Large intestine (tissue), 12 donors: ENCODE measurements at places on chromosomes 1 and 21. TPM values are rescaled to one million over a fixed set of nuclear protein-coding genes. Genes with fewer than 3 reads are reported as not detected.

DNA sequence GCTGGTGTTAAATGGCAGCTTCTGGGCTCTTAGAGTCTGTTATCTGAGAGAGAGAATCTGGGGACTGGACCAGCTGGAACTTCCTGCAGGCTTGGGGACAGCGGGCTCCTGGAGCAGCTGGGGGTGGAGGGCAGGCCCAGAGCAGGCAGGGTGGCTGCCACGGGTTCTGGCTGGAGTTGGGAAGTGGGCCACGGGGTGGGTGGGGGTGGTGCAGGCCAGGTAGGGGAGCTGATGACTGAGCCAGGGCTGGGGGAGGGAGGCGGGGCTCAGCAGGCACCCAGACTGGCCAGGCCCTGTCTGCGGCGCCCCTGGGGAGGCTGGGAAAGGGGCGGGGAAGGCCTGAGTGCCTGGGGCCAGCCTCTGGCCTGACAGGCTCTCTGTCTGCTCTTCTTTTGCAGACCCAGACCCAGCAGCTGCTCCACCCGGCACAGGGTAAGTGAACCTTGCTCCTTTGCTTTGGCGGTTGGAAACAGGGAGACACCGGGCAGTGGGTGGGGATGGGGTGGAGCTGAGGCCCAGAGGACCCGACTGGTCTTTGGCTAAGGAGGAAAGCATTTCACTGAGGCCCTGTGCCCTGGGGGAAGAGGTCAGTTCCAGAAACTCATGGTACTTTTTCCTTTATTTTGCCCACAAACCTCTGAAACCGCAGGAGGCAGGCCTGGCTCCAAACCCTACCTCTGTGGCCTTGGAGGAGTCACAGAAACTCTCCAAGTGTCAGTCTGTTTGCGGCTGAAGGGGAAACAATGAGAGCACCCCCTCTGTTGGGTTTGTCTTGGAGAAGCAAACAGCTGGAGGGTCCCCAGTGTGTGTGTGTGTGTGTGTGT lies 48.8 kb downstream of the ARHGEF10L start:
- peaks cover 72% of the 10 kb centered on the region for H3K4me1 ChIP-seq
- peak overlapping the region; percentile 22 for H3K4me3 ChIP-seq
- peak; percentile 96 for DNase-seq

The RNU1-4 gene
- 3.2 TPM for polyA plus RNA-seq

- no peak overlapping the region for H3K4me3 ChIP-seq
- H3K36me3 ChIP-seq, result no peaks in the 10 kb centered on the region
- DNase-seq, result no peak
- no peaks in the 10 kb centered on the region for H3K4me1 ChIP-seq
These were observed 24.4 kb downstream of the LHX4 start for GRCh38 chr1:180254496-180254819.

DNA sequence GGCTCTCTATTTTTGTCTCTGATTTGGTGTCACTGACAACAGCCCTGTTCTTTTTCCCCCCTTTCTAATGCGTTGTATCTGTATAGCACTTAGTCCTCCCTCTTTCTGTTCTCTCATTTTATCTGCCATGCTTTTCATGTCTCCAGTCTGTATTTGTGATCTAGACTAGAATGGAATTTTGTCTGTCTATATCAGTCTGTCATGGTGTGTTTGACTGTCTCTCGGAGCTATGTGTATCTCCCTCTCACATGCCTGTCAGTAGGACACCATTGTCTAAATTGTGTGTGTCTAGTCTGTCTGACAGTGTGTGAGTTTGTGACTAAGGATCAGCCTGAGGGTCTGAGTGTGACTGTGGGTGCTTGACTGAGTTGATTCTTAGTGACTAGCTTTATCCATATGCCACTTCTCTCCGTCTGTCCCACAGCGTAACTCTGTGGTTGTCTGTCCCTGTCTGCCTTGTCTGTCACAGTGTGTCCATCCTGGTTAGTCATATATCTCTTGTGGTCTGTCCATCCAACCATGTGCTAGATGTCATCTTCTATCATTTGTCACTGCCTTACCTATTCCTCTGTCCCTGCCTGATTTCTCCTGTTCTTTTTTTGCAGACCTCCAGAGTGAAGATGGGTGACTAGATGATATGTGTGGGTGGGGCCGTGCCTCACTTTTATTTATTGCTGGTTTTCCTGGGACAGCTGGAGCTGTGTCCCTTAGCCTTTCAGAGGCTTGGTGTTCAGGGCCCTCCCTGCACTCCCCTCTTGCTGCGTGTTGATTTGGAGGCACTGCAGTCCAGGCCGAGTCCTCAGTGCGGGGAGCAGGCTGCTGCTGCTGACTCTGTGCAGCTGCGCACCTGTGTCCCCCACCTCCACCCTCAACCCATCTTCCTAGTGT lies 1.4 kb upstream of the B4GALT2 start:
- peaks cover 31% of the 10 kb centered on the region for H3K36me3 ChIP-seq
- DNase-seq, result no peak
- H3K27me3 ChIP-seq, result no peaks in the 10 kb centered on the region
- no peak overlapping the region for H3K27ac ChIP-seq
- no peak overlapping the region for H3K4me3 ChIP-seq

DNA sequence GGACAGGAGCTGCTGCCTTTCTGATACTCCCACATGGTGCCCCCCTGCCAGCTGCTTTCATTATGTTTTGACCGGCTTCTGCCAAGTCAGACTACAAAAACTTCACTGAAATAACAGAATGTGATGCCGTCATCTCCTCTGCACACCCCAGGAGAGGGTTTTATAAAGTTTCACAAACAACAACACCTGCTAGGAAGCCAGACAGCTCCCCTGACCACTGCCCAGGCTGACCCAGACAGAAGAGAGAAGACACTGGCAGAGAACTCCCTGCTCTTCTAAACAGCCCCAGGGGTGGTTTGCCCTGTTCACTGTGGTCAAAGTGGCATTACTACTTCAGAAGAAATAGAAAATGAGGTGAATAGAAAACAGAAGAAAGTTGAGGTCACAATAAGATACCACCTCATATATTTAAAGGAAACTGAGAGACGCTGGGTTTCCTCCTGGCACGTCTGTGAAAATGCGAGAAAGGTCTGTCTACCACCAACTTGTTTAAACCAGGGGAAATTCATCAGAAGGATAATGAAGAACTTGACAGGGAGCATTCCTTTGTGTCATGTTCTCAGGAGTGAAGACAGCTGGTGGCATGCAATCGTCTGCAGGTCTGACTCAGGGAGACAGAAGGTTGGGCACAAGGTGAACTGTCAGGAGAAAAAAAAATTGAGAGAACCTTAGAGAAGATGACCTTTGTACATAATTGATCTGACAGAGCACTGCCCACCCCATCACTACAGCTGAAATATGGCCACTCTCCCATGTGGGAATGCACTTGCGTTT lies 119.0 kb upstream of the NFIA start:
- no peak for DNase-seq
- H3K36me3 ChIP-seq, result no peaks in the 10 kb centered on the region
- H3K27ac ChIP-seq, result no peak overlapping the region
- no peaks in the 10 kb centered on the region for H3K27me3 ChIP-seq
- H3K4me3 ChIP-seq, result no peak overlapping the region

- no peak overlapping the region for H3K4me3 ChIP-seq
- no peak for DNase-seq
- no peaks in the 10 kb centered on the region for H3K27me3 ChIP-seq
- no peak overlapping the region for H3K27ac ChIP-seq
- H3K4me1 ChIP-seq, result no peaks in the 10 kb centered on the region
- H3K36me3 ChIP-seq, result peaks cover 56% of the 10 kb centered on the region
These were observed 39.1 kb upstream of the ADAM30 start for GRCh38 chr1:119935373-119935772.

GRCh38 chr1:197467881-197468280 lies 199.8 kb downstream of the CRB1 start:
- H3K4me3 ChIP-seq, result no peak overlapping the region
- DNase-seq, result no peak
- no peaks in the 10 kb centered on the region for H3K36me3 ChIP-seq
- H3K27me3 ChIP-seq, result no peaks in the 10 kb centered on the region
- H3K4me1 ChIP-seq, result peaks cover 14% of the 10 kb centered on the region

The AADACL4 gene
- not detected for polyA plus RNA-seq

DNA sequence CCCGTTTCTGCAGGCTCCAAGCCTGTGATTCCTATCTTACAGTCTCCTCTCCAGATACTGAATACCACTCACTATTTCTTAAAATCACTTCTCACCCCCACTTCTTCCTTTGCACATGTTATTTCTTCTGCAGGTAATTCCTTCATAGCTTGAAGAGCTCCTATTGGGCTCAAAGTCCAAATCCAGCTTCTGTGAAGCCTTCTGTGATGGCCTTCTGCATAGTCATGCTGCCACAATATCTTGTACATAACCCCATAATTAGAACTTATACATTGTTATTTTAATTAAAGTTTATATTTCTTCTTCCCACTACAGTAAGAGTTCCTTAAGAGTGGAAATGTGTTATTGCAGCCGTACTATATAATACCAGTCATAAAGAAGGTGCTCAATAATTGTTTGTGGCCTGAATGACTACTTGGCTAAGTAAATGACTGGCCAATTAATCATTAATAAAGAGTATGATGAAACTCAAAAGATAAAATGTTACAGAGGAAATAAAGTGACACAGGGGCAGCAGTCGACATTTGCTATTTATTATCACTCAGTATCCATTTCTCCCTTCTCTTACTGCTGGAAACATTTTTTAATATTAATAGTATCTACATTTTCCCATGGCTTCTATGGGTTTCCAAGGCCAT lies 886.6 kb downstream of the TTLL7 start:
- no peaks in the 10 kb centered on the region for H3K36me3 ChIP-seq
- H3K4me1 ChIP-seq, result no peaks in the 10 kb centered on the region
- no peak for DNase-seq
- H3K27ac ChIP-seq, result no peak overlapping the region

DNA sequence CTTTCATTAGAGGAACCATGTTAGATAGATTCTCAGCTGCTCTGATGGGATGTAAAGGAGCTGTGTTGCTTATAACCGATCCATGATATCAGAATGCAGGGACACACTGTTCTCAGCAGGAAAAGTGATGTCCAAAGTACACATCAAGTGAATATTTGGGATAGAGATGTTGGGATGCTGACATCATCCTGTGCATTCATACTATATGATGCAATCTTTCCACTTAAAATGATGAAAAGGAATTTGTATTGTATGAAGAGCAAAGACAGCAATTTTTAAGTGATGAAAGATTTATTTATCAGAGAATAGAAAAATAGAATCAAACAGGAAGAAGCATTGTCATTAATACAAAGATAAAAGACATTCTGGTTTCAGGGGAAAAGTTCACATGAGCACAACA lies 110.1 kb downstream of the ERG start:
- no peak overlapping the region for H3K4me3 ChIP-seq
- H3K27ac ChIP-seq, result no peak overlapping the region
- DNase-seq, result no peak
- no peaks in the 10 kb centered on the region for H3K36me3 ChIP-seq
- peaks cover 3% of the 10 kb centered on the region for H3K27me3 ChIP-seq
- H3K4me1 ChIP-seq, result no peaks in the 10 kb centered on the region

- H3K27me3 ChIP-seq, result peaks cover 2% of the 10 kb centered on the region
- H3K36me3 ChIP-seq, result no peaks in the 10 kb centered on the region
- DNase-seq, result no peak
- H3K4me1 ChIP-seq, result no peaks in the 10 kb centered on the region
These were observed 1.3 kb downstream of the KRTAP12-3 start for GRCh38 chr21:44658913-44659595.
